Effector CD8-positive, alpha-beta T cell (primary cell): ENCODE measurements at places on chromosomes 16 and 17.

GRCh38 chr17:11742886-11743285 is 144.6 kb downstream of the DNAH9 start:
- DNase-seq, result no peak

DNA sequence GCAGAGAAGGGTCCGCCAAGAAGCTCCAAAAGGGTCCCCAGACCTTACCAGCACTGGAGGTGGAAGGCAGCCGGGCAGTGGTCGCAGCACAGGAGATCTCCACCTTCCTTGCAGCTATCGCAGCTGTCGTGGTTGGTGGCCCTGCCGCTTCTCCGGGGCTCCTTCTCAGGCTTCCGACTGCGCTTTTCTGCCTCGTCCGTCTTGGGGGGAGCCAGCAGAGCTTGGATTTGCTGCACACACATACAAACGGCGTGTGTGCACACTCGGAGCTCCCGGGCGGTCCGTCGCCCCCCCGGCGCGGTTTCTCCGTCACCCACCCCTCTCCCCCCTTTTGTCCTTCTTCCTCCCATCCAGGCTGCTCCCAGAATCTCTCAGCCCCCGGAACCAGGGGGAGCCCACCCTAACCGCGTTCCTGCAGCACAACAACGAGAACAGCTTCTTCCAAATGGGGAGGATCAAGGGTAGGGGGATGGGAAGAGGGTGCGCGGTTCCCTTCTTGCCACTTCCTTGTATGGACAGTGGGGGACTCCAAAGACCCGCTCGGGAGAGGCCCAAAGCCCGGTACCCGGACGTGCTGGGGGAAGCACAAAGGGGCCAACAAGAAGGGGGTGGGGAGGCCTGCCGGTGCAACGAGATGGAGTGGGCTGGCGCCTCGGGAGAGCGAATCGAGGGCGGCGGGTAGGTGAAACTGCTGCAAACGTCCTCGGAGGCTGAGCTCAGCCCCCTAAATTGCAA is 1.1 kb downstream of the PHF12 start:
- DNase-seq, result peak; percentile 42

GRCh38 chr17:33725675-33726271 is 432.7 kb upstream of the ASIC2 start:
- DNase-seq, result no peak

DNA sequence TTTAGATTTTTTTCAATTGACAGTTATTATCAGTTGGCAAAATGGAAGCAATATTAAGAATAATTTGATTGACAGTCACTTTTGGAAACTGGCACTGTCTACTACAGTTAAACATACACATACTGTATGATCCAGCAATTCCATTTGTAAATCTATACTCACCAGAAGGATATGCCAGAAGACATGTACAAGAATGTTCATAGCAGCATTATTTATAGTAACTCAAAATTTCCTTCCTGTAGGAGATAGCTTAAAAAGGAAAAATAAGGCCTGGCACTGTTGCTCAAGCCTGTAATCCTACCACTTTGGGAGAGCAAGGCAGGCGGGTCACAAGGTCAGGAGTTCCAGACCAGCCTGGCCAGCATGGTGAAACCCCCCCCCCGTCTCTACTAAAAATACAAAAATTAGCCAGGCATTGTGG is 89.3 kb downstream of the VMP1 start:
- DNase-seq, result no peak

DNA sequence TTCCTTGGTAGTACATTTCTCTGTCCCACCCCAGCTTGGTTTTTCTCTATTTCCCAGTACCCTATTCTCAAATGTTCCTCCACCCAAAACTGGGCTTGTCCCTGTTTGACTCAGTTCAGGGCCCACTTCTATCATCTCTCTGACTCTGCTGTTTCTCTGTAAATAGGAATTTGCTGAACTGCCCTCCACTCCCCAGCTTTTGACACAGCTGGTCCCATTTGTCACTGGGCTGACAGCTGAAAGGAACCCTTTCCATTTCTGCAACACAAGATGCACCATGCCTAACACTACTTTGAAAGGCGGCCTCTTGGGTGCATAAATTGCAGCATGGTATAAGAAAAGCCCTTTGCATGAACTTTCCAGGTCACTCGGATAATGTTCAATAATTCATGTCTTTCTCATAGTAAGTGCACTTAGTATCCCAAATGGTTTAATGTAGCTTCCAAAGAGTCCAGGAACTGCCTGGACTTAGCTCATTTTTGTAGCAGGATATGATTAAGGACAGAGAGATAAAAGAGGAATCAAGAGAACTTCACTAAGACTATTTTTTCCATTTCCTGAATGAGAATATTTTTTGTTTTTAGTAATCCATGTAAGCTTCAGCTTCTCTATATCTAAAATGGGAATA is 256.7 kb downstream of the CDH11 start:
- no peak for DNase-seq

DNA sequence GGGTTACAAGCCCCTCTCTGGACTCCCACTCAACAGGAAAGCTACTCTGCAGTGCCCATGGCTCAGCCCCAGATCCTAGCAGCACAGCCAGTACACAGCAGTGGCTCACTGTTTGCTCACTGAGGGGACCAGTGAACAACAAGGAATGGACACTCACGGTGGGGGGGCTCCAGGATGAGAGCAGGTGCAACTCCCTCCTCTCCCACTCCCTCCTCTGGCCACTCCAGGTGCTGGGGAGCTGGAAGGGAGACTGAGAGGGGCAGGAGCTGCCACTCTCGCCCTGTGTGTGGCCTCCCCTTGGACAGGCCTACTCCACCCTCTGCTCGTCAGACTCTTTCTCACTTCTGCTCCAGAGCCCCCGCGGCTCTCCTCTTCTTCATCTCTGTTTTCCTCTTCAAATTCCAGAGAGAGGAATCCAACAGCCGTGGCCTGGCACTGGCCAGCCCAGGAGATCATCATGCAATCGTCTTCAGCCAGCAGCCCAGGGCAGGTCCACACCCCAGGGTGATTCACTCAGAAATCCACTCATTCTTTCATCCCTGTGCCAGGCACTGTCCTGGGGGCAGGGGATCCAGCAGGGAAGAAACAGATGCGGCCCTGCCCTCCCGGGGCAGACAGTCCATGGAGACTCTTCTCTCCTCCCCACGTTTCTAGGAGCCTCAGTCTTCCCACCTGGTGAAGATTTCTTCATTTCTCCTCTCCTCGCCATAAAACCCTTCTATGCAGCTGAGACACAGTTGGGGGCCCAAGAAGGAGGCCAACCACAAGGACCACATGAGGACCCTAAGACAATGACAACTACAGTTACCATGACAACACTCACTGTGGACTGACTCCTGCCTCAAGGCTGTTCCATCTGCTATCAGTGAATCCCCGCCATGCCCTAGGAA is 30.7 kb downstream of the CFAP20 start:
- no peak for DNase-seq

GRCh38 chr16:26645614-26646013 is 421.1 kb upstream of the C16orf82 start:
- no peak for DNase-seq

GRCh38 chr17:57988301-57989250 is 522 bp upstream of the VEZF1 start:
- DNase-seq, result peak; percentile 32

GRCh38 chr17:2736956-2737355 is 12.5 kb downstream of the CCDC92B start:
- DNase-seq, result no peak

DNA sequence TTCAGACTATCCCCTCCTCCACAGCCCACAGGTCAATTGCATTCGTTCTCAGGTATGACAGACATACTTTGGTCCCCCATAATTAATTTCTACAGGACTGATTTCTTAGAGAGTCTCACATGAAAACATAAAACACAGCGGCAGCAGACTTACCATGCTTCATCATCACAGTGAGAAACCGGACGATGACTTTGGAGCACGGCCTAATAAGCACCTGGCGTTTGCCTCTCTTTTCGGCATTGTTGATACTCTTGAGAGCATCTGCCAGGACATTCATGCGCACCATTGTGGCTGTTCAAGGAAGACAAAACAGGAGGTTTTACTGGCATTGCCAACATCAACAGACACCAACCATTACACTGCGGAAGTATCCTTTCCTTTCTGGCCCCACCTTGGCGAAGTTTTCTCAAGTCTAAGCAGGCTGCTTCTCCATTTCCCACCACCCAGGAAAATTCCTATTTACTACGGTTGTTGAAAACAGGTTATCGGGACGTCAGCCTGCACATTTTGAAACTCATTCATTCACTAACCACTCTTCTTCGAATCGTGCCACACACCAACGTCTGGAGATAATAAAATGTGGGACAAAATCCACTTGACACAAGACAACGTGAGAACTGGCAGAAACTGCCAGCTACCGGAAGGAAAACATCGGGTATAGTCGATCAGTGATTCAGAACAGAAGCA is 1.2 kb downstream of the RPS15A start:
- DNase-seq, result no peak

GRCh38 chr16:56137269-56137668 is 54.0 kb upstream of the GNAO1 start:
- DNase-seq, result no peak

- no peak for DNase-seq
Measured at GRCh38 chr17:48160177-48161081, 52.9 kb downstream of the SNX11 start.

GRCh38 chr16:75044800-75045361 is 46.1 kb downstream of the ZNRF1 start:
- DNase-seq, result no peak
